ENCODE measurements at places on chromosomes 5 and 9.

GRCh38 chr9:131965103-131965502 lies 114.6 kb downstream of the MED27 start:
- no peak for DNase-seq

DNA sequence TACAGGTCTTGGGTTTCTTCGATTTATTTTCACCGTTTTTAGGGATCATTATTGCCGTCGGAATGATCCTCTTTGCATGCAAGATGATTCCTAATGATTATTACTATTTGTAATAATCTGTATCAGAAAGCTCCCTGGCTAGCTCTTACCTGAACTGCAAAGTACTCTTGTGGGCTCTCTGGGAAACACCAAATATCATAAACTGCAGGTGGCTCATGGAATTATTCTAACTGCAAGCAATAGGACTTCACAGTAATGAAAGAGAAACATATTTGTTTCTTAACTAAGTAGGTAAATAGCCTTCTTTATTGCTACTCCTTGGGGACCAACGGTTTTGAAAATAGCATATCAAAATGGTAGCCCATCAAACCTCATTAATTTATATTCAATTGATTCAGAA lies 219.4 kb downstream of the NFIB start:
- no peak for DNase-seq

DNA sequence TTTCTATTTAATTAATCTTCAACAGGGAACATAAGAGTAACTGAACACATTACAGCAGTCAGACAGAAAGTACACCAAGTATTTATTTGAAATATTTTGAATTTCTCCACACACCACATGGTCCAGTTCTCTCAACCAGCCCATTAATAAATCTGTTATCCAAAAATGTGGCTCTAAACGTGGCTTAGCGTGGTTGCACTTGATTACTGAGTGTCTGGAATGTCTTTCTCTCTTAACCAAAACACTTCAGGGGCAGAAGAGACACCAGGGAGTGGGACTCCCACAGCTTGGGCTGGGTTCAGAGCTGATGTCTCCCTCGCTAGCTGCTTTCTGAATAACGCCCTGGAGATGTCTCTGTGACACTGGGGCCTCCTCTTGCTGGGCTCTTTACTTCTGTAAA lies 52.6 kb upstream of the FANCC start:
- no peak for DNase-seq

DNA sequence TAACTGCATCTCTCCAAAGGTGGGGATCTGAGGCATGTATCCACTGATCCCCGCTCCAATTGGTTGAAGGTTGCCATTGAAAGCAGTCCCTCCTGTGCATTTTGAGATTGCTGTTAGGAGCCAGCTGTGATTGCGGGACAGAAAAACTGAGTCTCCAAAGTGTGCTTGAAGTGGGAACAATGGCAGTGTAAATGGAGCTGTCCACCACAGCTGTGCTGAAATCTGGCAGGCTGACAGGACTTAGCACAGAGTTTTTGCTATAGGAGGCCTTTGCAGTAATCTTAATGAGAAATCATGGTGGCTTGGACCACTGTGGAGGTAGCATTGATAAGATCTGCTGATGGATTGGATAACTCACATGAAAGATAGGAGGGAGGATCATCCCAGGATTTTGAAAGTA lies 3.3 kb downstream of the RNF20 start:
- DNase-seq: no peak

GRCh38 chr5:78731884-78732283 lies 83.3 kb upstream of the LHFPL2 start:
- DNase-seq: no peak

DNA sequence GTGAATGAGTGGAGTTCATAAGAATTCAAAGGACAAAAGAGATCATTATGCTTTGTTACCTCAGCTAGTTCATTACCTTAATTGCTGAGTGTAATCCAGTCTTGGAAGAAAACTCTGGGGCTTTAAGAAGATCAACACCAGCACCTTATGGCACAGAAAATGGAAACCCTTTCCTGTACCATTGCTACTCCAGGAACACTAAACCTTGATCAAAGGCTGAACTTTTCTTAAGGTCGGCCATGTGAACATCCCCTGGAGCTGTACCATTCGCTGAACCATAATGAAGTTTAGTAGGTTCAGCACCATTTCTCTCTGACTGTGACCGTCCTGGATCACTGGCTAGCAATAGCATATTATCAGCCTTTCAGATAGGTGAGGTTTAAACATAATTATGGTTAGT lies 97.4 kb downstream of the PBX3 start:
- no peak for DNase-seq

DNA sequence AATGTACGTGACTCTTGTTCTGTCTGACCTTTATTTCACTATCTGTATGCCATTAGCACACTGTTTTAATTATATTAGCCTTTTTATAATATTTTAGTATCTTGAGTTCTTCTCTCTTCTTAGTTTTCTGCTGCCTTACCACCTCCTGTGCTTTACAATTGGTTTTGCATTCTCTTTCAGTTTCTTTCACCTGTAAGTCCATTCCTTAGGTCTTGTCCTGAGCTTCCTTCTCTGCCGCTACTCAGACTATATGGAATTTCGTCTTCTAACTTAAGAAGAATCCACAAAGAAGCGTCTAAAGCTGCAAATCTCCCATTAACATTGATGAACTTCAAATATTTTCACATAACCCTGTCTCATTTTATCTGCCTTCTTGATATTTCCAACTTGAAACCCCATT lies 642.9 kb downstream of the MAT2B start:
- DNase-seq: no peak

DNA sequence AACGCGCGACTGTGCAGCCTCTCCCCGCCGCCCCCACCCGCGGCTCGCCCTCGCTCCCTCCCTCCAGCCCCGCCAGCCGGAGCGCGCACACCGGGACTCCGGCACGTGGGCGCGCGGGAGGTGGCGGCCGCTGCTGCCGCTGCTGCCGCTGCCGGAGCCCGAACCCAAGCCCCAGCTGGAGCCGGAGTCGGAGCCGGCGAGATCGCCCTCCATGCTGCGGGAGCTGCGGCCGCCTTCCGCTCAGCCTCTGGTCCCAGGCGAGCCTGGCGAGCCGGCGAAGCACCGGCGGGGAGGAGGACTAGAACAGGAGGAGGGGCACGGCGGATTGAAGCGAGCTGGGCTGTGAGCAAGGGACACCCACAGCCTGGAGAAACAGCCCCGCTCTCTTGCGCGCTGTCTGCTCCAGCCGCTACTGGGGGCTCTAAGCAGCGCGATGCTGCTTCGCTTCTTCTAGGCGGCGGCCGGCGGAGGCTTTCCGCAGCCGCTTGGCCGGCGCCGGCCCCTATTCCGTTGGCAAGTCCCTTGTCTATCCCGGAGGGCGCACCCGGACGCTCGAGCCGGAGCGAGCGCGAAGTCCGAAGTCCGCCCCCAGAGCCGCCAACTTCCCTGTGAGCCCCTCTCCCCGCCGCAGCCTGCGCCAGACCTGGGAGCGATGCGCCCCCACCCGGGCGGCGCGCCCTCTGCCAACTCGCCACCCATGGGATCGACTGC lies 598.7 kb upstream of the SGCD start:
- peak; percentile 50 for DNase-seq

- DNase-seq: no peak
Observed at GRCh38 chr5:76695346-76695745, 20.6 kb upstream of the F2R start.

DNA sequence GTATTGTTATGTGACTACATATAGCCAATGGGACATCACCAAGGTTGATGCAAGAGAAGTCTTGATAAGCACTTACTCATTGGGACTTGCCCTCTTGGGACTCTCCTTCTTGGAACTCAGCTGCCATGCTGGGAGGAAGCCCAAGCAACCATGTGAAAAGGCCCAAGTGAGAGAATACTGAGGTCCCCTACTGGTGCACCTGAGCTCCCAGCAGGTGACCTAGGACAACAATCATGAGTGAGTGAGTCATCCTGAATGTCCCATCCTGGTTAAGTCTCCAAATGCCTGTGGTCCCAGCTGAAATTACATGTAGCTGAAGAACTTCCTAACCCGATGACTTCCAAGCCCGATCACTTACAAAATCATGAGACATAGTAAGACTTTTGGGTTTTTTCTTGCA lies 260.7 kb downstream of the ICE1 start:
- no peak for DNase-seq

DNA sequence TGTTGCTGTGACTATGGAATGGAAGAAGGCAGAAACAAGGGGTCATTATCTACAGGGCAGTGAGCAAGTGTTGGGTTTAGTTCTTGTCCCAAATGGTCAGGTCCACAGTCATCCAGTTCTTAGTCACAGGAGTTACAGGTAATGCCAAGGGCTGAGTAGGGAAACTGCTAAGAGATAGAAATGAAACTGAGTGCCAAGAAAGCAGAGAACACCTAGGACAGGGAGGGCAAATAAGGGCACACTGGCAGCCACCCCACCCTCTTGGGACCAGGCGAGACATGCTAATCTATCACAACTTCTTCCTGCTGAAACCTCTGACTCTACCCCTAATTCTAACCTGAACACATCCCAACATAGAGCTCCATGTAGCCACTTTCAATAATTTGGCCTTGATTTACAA lies 103.2 kb downstream of the KLF4 start:
- no peak for DNase-seq

DNA sequence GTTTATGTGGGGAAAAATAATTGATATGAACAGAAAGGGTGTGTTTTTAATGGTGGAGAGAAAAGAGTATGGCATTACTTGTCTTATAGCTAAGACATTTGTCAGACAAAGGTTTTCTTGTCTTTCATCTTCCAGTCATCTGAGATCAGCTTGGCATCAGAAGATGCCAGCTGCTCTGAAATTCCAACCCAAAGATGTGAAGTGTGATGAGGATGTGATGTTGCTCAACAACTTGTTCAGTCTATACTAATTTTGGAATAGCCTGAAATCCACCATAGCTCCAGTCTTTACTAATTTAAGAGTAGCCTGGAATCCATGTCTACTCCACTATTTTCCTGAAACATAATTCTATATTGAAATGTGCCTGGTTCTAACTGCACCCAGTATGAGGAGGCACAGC lies 182.3 kb downstream of the CFAP90 start:
- DNase-seq: no peak

- DNase-seq: no peak
Observed at GRCh38 chr5:32383586-32383985, 61.0 kb downstream of the ZFR start.

DNA sequence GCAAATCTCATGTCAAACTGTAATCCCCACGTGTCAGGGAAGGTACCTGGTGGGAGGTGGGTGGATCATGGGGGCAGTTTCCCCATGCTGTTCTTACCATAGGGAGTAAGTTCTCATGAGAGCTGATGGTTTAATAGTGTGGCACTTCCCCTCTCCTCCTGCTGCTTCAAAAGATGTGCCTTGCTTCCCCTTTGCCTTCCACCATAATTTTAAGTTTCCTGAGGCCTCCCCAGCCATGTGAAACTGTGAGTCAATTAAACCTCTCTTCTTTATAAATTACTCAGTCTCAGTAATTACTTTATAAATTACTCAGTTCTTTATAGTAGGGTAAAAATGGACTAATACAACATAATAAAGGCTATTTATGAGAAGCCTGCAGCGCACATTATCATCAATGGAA lies 7.1 kb upstream of the CNTRL start:
- DNase-seq: no peak

GRCh38 chr9:137000177-137000930 lies 4.0 kb upstream of the CLIC3 start:
- peak; percentile 16 for DNase-seq

- DNase-seq: no peak
Observed at GRCh38 chr9:106722051-106722753, 140.8 kb upstream of the ZNF462 start.

- no peak for DNase-seq
Observed at GRCh38 chr9:121707477-121708424, 56.3 kb downstream of the DAB2IP start.

GRCh38 chr9:110110154-110110553 lies 97.8 kb downstream of the C9orf152 start:
- DNase-seq: no peak

Measured in kidney glomerular epithelial cell (primary cell).